ENCODE measurements at places on chromosomes 1 and 21. TPM values are rescaled to one million over a fixed set of nuclear protein-coding genes. Genes with fewer than 3 reads are reported as not detected.
A peak's percentile ranks its signal among the peaks of the same experiment; 100 is the strongest.

GRCh38 chr1:235500971-235501540 is 3.2 kb downstream of the B3GALNT2 start:
- no peak for DNase-seq
- H3K27ac ChIP-seq: no peak overlapping the region
- H3K4me1 ChIP-seq: peaks cover 12% of the 10 kb centered on the region
- no peaks in the 10 kb centered on the region for H3K36me3 ChIP-seq
- no peak overlapping the region for H3K4me3 ChIP-seq
- H3K27me3 ChIP-seq: no peaks in the 10 kb centered on the region

GRCh38 chr1:226608699-226609505 is 60.3 kb downstream of the STUM start:
- H3K4me1 ChIP-seq: no peaks in the 10 kb centered on the region
- H3K27me3 ChIP-seq: no peaks in the 10 kb centered on the region
- no peak overlapping the region for H3K4me3 ChIP-seq
- no peaks in the 10 kb centered on the region for H3K36me3 ChIP-seq
- no peak overlapping the region for H3K27ac ChIP-seq
- peak; percentile 57 for DNase-seq

- H3K4me1 ChIP-seq: no peaks in the 10 kb centered on the region
- no peak overlapping the region for H3K27ac ChIP-seq
- no peaks in the 10 kb centered on the region for H3K27me3 ChIP-seq
- H3K36me3 ChIP-seq: no peaks in the 10 kb centered on the region
Measured at GRCh38 chr1:107748531-107748930, 216.4 kb downstream of the VAV3 start.

DNA sequence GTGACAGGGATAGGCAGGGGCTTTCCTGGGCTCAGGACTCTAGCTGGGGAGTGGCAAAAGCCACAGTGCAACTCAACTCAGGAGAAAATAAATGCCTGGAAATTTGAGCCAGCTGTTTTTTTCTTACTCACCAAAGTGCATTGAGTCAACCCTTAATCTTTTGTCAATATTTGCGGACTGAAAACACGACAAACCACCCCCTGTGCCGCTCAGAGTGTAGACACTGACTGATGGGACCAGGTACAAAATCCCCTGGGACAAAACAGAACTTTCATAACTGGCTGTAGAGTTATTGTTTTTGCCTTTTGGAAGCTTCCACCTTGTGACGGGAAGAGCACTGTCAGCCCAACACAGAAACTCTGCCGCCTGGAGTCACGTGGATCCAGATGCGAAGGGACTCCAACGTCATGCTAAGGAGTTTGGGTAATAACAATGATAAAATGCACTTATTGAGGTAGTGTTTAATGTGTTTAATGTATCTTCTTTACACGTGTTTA is 164.6 kb downstream of the PLPP3 start:
- no peaks in the 10 kb centered on the region for H3K36me3 ChIP-seq
- no peak overlapping the region for H3K4me3 ChIP-seq
- H3K4me1 ChIP-seq: peaks cover 10% of the 10 kb centered on the region
- no peak overlapping the region for H3K27ac ChIP-seq
- no peak for DNase-seq

DNA sequence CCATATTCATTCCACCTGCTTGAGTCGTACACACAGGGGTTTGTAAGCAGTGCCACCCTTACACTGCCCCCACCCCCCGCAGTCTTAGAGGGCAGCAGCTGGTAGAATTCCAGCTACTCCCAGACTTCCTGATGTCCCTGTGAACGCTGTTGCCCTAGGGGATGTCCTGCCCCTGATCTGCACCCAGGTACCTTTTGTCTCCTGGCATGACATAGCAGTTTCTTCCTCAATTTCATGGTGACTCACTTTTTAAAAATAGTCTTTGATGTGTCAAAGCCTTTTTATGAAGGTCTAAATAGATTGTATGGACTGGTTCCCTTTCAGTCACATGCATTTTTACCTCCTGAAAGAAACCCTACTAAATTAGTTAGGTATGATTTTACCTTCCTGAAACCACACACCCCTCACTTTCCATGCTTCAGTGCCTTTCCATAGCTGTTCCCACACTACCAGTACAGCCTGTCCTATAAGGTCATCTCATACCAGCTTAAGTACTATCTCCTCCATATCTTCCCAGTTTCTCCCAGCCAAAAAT is 76.4 kb downstream of the ST3GAL3 start:
- no peak overlapping the region for H3K27ac ChIP-seq
- no peak for DNase-seq
- no peaks in the 10 kb centered on the region for H3K4me1 ChIP-seq
- no peaks in the 10 kb centered on the region for H3K36me3 ChIP-seq

- H3K4me3 ChIP-seq: no peak overlapping the region
- no peaks in the 10 kb centered on the region for H3K27me3 ChIP-seq
- no peaks in the 10 kb centered on the region for H3K36me3 ChIP-seq
- DNase-seq: no peak
- H3K4me1 ChIP-seq: no peaks in the 10 kb centered on the region
Measured at GRCh38 chr1:29453502-29454240, 217.3 kb downstream of the PTPRU start.

GRCh38 chr1:168266644-168267186 is 14.0 kb upstream of the TBX19 start:
- no peak overlapping the region for H3K27ac ChIP-seq
- H3K36me3 ChIP-seq: no peaks in the 10 kb centered on the region
- no peaks in the 10 kb centered on the region for H3K27me3 ChIP-seq
- no peak for DNase-seq
- H3K4me3 ChIP-seq: no peak overlapping the region
- no peaks in the 10 kb centered on the region for H3K4me1 ChIP-seq

- H3K4me3 ChIP-seq: no peak overlapping the region
- H3K27me3 ChIP-seq: no peaks in the 10 kb centered on the region
- DNase-seq: no peak
- no peaks in the 10 kb centered on the region for H3K36me3 ChIP-seq
- no peak overlapping the region for H3K27ac ChIP-seq
Measured at GRCh38 chr21:17699524-17700189, 87.0 kb upstream of the BTG3 start.

DNA sequence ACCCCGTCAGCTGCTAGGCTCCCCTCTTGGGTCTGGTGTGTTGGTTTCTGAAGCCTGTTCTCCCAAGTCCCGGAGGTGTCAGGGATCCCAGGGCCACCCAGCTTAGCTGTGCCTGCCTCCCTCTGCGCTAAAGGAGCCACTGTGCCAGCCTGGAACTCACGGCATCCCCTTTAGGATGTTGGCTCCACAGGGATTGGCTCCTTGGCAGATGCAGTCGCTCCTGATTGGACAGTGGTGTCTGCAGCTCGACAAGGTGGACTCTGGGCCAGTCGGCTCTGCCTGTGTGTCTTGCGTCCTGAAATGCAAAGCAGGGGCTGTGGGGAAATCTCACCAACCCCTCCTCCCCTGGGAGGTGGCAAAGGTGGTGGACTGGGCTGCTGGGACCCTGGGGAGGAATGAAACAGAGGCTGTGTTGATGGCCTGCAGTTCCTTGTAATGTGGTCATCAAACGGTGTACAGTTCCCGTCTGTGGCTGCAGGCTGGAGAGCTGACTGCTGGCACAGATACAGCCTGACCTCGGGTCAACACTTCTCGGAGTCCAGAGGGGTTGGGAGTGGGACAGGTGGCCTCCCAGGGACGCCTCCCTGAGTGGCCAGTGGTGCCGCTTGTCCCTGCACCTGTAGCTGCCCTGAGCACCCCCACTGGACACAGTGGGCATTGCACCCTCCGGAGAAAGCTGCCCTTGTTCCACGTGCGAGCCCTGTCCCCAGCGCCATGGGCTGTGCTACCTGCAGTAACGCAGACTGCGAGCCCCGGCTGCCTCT is 11.5 kb upstream of the KCNAB2 start:
- H3K27ac ChIP-seq: no peak overlapping the region
- no peaks in the 10 kb centered on the region for H3K4me1 ChIP-seq
- H3K4me3 ChIP-seq: no peak overlapping the region
- H3K36me3 ChIP-seq: no peaks in the 10 kb centered on the region
- no peak for DNase-seq

DNA sequence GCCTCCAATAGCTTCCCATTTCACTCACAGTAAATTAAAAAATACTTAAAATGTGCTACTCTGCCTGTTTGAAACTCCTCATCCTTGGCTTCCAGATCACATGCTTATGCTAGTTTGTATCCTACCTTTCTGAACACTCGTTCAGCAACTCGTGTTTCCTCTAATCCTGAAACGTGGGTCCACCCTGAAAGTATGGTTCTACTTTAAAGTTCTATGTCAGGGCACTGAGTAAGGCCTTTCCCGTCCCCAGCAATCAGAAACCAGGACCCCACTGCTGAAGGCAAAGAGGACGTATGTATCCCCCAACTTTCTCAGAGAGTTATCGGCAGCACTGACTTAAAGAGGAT is 419 bp upstream of the TSEN15 start:
- H3K27me3 ChIP-seq: no peaks in the 10 kb centered on the region
- peak overlapping the region; percentile 96 for H3K4me3 ChIP-seq
- peaks cover 25% of the 10 kb centered on the region for H3K4me1 ChIP-seq
- DNase-seq: no peak
- peak overlapping the region; percentile 77 for H3K27ac ChIP-seq

DNA sequence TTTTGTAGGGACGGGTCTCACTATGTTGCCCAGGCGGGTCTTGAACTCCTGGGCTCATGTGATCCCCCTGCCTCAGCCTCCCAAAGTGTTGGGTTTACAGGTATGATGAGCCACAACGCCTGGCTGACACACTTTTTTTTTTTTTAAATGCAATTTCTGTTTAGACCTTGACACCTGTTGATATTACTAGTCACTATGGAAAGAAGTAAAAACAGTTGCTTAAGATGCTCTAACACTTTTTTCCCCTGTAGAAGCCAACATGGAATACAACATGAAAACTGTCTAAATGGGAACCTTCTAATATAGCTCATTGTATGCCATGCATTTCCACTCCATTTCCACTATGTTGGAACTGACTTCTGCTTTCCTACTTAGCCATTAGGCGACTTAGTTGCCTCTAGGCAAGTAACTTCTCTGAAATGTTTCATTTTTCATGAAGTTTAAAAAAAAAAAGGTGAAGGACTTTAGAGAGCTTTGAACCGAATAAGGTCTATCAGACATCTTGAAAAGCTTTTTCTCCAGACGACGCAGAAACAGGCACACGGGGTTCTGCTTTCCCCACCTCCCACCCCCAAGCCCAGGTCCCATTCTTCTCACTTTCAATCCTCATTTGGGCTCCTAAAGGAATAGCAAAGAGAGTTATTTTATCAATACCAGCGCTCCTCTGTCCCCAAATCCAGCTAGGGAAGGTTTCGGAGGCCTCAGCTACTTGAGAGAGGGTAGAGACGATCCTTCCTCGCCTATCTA is 648 bp upstream of the DR1 start:
- H3K4me3 ChIP-seq: peak overlapping the region; percentile 78
- peaks cover 28% of the 10 kb centered on the region for H3K4me1 ChIP-seq
- no peak for DNase-seq
- H3K36me3 ChIP-seq: no peaks in the 10 kb centered on the region
- no peaks in the 10 kb centered on the region for H3K27me3 ChIP-seq
- H3K27ac ChIP-seq: peak overlapping the region; percentile 98

DNA sequence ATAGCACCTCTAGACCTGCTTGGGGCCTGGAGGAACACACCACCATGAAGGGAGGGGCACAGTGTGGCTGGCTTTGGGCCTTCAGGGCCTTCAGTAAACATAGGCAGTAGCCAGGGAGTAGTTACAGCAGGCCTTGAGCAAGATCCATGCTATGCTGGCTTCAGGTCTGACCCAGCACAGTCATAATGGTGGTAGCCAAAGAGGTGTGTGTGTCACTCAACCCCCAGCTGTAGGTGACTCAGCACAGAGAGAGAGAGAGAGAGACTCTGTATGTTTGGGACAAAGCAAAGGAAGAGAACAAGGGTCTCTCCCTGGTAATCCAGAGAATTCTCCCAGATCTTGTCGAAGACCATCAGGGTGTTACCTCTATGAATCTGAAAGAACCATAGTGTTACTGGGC is 250.5 kb upstream of the PKN2 start:
- H3K4me1 ChIP-seq: no peaks in the 10 kb centered on the region
- no peak for DNase-seq
- no peaks in the 10 kb centered on the region for H3K27me3 ChIP-seq
- no peaks in the 10 kb centered on the region for H3K36me3 ChIP-seq
- no peak overlapping the region for H3K27ac ChIP-seq

- no peaks in the 10 kb centered on the region for H3K4me1 ChIP-seq
- no peak overlapping the region for H3K27ac ChIP-seq
- DNase-seq: no peak
- no peak overlapping the region for H3K4me3 ChIP-seq
Measured at GRCh38 chr1:234072793-234073192, 168.3 kb downstream of the SLC35F3 start.

GRCh38 chr1:84489766-84490165 is 10.7 kb downstream of the RPF1 start:
- no peak for DNase-seq
- H3K27me3 ChIP-seq: no peaks in the 10 kb centered on the region
- H3K4me1 ChIP-seq: no peaks in the 10 kb centered on the region
- H3K36me3 ChIP-seq: peaks cover 20% of the 10 kb centered on the region
- H3K4me3 ChIP-seq: no peak overlapping the region
- H3K27ac ChIP-seq: no peak overlapping the region

DNA sequence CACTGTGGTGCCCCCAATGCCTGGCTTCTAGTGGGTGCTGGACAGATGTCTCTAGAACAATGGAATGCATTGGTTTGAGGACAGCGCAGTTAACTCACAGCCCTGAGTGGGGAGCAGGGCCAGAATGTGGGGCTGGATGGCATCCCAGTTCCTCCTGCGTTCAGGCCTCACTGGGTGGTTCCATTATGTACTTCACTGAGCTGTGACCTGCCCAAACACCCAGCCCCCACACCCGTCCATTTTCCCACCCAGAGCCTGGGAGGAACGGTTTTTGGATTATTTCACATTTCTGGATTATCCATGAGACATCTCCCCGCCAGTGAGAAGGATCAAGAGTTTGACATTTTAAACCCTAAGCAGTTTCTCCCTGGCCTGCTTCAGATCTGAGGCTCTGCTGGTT is 55.3 kb upstream of the WASF2 start:
- DNase-seq: no peak
- no peaks in the 10 kb centered on the region for H3K27me3 ChIP-seq
- H3K27ac ChIP-seq: peak overlapping the region; percentile 64
- no peak overlapping the region for H3K4me3 ChIP-seq
- H3K4me1 ChIP-seq: peaks cover 13% of the 10 kb centered on the region

Gene OR14K1
- total RNA-seq: not detected

Gene KIAA1614
- 1.5 TPM for total RNA-seq

Gene RGS8
- total RNA-seq: not detected

Gene IL12RB2
- total RNA-seq: 1.6 TPM

All from upper lobe of left lung (tissue), 6 donors.